ENCODE measurements at places on chromosomes 6 and 20. TPM values are rescaled to one million over a fixed set of nuclear protein-coding genes. Genes with fewer than 3 reads are reported as not detected.

- DNase-seq = no peak
These were observed 4.6 kb downstream of the SLC29A1 start for GRCh38 chr6:44228031-44228430.

The OPRL1 gene
- polyA plus RNA-seq = 2.2 TPM

The TBC1D7 gene
- polyA plus RNA-seq = 36.2 TPM

DNA sequence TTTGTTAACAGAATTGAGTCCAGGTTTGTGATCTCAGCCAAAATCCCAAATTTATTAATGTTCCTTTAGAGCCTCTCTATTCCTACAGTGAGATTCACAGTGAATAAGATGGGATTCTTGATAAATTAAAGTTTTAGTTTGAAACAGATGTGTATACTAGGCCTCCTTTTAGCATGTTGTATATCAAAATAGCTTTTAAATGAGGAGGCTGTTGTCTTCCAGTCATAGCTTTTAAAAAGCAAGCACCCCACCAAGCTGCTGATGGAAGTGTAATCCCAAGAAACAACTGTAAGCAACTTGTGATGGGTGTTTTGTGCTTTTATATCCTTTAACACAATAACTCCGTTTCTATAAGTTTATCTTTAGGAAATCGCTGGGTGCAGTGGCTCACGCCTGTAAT lies 7.0 kb downstream of the GTF2H5 start:
- no peak for DNase-seq

The CST4 gene
- not detected for polyA plus RNA-seq

GRCh38 chr20:24746351-24746685 lies 202.8 kb upstream of the CST7 start:
- peak; percentile 49 for DNase-seq

DNA sequence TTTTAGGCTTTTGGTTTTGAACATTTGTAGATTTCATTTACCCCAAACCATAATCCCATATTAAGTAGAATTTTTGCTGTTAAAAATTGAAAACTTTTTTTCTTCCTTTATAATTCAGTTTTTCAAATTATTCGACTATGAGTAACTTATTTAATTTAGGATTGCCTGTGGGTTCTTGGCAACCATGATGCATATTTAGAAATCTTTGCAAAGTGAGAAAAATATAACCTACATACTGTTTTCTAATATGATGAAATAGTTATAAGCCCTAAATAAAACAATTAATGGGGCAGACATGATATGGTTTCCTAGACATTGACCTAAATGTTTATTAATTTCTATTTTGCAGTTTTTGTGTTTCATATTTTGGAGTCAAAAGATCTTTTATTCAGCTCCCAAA lies 23.6 kb downstream of the NEDD9 start:
- no peak for DNase-seq

- DNase-seq = peak; percentile 75
These were observed 292.7 kb downstream of the ESR1 start for GRCh38 chr6:152100183-152100618.

The SLC22A7 gene
- polyA plus RNA-seq = 0.07 TPM

The BNIP5 gene
- polyA plus RNA-seq = not detected

- peak; percentile 93 for DNase-seq
These were observed 1.6 kb upstream of the THBD start for GRCh38 chr20:23050847-23051627.

The BTN1A1 gene
- 0.20 TPM for polyA plus RNA-seq

The INSM1 gene
- 2.0 TPM for polyA plus RNA-seq

DNA sequence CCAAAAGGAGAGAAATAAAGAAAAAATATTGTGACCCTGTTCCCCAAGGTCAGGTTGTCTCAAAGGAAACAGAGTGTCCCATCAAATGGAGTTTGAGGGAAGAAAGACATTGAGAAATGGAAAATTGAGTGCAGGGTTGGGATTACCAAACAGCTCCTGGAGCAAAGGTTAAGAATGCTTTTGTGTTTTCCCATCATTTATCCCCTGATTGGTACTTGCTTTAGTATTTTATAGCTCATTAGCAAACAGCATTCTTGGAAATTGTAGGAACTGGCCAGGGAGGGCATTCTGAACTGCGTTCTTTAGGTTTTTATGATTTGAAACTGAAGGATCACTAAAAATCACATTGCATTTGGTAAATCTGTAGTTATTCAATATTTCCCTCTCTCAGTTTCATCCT lies 59.0 kb upstream of the NELFCD start:
- no peak for DNase-seq

- DNase-seq = peak; percentile 68
These were observed 92.5 kb upstream of the ADGRF1 start for GRCh38 chr6:47134476-47135189.

GRCh38 chr6:130964808-130965604 lies 98.0 kb downstream of the EPB41L2 start:
- DNase-seq = no peak

The MYBL2 gene
- 19.6 TPM for polyA plus RNA-seq

DNA sequence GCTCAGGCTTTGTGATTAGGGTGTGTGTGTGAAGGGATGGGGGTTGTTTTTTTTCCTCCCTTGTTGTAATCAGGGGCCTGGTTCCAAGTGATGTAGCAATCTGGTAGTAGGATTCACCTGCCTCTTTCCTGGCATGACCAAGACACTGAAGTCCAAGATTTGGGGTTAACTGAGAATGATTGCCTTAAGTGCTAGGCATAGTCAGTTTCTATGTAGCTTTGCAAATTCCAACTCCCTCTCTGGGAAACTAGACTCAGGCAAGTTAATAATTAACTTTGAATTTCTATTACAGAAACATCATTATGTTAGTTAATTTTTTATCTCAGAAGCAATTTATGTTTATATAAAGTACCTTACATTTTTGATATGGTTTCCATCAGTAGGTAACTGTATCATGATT lies 43.6 kb downstream of the NUS1 start:
- no peak for DNase-seq

GRCh38 chr20:38766071-38766470 lies 17.8 kb downstream of the ACTR5 start:
- no peak for DNase-seq

GRCh38 chr6:148750838-148751792 lies 4.3 kb downstream of the UST start:
- no peak for DNase-seq

The CALHM4 gene
- not detected for polyA plus RNA-seq

The SNHG17 gene
- 56.7 TPM for polyA plus RNA-seq

GRCh38 chr20:45672765-45673164 lies 2.7 kb upstream of the WFDC11 start:
- DNase-seq = no peak

The HLA-F gene
- polyA plus RNA-seq = 22.5 TPM

DNA sequence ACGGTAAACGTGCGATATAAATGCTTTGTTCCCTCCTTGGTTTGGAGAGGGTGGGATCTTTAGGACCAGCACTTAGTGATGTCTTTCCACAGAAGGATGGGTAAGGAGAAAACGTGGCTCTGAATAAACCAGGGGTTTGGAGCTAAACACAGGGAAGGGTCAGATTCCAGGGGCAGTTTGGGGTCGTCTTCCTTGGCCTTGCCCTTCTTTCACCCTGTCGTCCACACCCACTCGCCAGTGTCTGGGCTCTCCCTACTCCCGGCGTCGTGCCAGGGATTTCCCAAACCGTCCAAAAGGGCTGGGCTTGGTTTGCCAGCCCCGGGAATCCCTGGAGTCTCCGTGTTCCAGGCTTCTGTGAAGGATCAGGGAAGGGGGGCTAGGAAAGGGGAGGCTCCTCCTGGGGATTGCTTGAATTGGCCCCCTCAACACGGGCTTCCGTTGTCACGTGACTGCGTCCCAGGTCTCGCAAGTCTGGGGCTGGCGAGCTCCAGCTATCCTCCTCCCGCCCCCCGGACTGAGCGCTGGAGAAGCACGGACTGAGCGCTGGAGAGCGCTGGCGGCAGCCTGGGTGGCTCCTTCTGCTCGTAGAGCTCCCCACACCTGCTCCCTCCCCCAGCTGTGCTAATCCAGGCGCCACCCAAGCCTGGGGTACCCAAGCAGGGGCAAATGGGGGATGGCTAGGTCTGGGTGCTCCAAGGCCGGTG lies 9.4 kb upstream of the ARMC12 start:
- peak; percentile 81 for DNase-seq

GRCh38 chr6:109660526-109661320 lies 30.3 kb downstream of the AK9 start:
- no peak for DNase-seq

DNA sequence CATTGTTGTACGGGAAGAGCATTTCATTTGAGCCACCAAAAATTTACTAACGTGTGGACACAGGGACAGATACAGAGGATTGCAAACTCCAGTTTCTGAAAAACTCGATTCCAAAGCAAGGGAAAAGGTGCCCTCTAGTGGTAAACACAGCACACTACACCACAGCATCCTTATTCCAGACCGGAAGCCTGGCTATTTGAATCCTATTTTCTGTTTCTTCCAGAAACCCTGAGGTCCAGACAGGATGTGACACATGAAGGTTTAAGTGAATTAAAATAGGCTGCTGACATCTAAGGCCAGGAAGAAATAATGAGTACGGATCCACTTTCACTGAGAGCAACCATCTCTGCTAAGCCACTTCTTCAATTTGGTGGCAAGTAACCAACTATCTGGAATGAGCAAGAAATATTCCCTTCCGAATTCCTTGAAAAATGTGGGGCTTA lies 31.8 kb upstream of the GMPR start:
- DNase-seq = no peak

The TMEM30A gene
- 154 TPM for polyA plus RNA-seq

GRCh38 chr20:63572788-63573646 lies 1.0 kb downstream of the HELZ2 start:
- DNase-seq = no peak

The ZSCAN23 gene
- 20.7 TPM for polyA plus RNA-seq

- DNase-seq = no peak
These were observed 141.1 kb downstream of the CEP57L1 start for GRCh38 chr6:109236115-109237076.

The PAK5 gene
- 0.46 TPM for polyA plus RNA-seq

The SLC44A4 gene
- polyA plus RNA-seq = 10.5 TPM

The IPCEF1 gene
- polyA plus RNA-seq = 5.7 TPM

The C6orf163 gene
- polyA plus RNA-seq = 7.8 TPM

- no peak for DNase-seq
These were observed 9.1 kb downstream of the RSPO4 start for GRCh38 chr20:992801-993535.

DNA sequence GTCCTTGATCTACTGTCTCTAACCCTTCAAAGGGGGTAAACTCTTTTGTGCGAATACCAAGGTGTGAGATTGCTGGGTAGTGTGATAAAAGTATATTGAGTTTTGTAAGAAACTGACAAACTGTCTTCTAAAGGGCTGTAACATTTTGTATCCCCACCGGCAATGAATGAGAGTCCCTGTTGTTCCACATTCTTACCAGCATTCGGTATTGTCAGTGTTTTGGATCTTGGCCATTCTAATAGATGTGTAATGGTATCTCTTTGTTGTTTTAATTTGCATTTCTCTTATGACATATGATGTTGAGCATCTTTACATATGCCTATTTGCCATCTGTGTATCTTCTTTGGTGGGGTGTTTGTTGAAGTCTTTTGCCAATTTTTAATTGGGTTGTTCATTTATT lies 1090.7 kb downstream of the KIF16B start:
- no peak for DNase-seq

The TBXT gene
- not detected for polyA plus RNA-seq

DNA sequence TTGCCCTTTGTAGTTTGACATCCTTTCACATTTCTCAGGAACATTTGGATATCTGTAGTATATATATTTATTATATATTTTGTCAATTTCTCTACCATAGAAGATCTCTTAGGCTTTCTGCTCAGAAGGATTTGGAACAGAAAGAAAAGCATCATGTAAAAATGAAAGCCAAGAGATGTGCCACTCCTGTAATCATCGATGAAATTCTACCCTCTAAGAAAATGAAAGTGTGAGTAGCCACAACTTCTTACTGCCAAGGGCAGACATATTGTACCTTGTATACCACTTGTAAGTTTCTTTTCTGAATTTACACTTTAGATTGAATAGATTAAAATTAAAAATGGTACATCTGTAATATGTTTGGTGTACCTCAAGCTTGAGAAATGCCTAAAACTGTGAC lies 31.2 kb downstream of the TPX2 start:
- no peak for DNase-seq

The PRPH2 gene
- polyA plus RNA-seq = 4.1 TPM

The B3GALT4 gene
- polyA plus RNA-seq = 3.5 TPM

The GSTA3 gene
- 0.20 TPM for polyA plus RNA-seq

- no peak for DNase-seq
These were observed 60.0 kb downstream of the RFPL4B start for GRCh38 chr6:112407101-112407590.

The RAD21L1 gene
- not detected for polyA plus RNA-seq

The EYS gene
- 0.61 TPM for polyA plus RNA-seq

DNA sequence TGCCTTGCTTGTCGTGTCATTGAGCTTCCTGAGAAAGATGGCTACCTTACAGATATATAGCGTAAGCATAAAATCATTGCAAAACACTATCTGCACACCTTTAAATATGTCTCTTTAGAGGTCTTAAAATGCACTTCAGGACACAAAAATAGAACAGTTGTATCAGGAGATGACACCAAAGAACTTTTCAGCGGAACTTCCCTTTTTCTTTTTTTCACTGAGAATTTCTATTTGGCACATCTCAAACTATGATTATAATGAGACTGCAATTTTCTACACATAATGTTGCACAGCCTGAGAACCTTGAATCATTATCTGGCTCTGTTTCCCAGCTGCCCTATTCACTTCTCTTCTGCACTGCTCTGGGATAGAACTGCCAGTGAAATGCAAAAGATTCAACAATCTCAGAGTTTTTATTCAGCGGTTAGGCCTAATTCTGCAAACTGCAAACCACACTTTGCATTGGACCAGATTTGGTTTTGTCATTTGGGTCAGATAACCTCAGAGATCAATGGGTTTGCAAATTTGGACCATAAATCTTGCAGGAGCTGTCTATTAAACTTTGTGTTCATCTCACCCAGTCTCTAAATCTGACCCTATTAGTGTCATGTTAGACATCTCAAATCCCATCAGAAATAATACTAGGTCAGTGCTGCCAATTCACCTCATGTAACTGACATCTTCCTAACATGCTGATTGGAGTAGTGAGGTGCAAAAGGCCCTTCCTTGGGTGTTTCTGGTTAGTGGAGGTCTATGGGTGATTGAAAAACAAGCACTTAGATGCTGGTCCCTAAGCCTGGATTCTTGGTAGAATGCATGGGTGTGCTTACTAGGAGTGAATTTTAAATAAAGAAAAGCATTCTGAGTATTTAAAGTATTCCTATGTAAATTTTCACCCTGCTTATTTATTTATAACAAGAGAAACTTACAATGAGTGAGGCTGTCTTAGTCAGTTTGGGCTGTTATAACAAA lies 382.7 kb downstream of the UTRN start:
- DNase-seq = no peak

- DNase-seq = no peak
These were observed 41.3 kb downstream of the TXLNB start for GRCh38 chr6:139250296-139251044.

DNA sequence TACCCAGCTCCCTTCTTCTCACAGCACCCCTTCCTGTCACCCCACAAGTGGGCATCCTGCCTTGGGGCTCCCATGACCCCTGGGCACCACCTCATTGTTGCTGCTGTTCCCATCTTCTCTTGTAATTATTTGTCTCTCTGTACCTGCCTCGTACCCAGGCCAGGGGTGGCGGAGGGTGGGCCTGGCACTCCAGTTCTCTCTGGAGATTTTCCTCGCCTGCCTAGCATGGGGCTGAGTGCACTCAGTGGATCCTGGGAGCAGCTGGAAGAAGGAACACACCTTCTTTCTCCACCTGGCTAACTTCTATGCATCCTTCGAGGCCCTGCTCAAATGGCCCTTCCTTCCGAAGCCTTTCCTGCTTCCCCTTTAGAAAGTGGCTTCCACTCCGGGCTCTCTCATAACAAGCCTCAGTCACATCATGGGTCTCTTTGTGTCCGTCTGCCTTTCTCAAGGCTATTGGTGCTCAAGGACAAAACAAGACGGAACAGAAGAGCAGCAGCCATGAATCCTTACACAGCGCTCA lies 79.2 kb downstream of the SRC start:
- no peak for DNase-seq
